ENCODE measurements at places on chromosomes 2 and 18. TPM values are rescaled to one million over a fixed set of nuclear protein-coding genes. Genes with fewer than 3 reads are reported as not detected.

The ZDBF2 gene
- total RNA-seq = 5.5 TPM

The TGFBRAP1 gene
- total RNA-seq = 33.9 TPM

The POTEC gene
- not detected for total RNA-seq

The IL1B gene
- total RNA-seq = not detected

The REG1B gene
- not detected for total RNA-seq

The ZBTB7C gene
- total RNA-seq = 59.7 TPM

The MATN3 gene
- 0.11 TPM for total RNA-seq

The NGEF gene
- 19.4 TPM for total RNA-seq

The PIEZO2 gene
- 1.8 TPM for total RNA-seq

The FOXD4L1 gene
- not detected for total RNA-seq

The AQP12B gene
- not detected for total RNA-seq

DNA sequence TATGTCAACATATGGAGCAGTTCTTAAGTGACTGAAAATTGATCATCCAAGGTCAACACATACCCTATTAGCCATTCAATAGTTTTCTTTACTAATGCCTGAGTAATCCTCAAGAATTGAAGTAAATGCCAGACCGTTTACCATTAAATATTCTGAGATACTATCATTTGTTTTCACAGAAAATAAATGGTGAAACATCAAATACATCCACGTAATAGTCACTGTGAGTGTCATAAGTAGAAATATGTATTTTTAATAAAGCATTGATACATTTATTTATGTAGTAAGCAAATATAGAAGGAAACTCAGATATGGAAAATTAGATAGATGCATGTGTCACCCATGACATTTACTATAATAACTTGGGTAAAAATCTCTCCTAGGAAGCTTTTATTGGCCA, 927.8 kb upstream of the NRXN1 start:
- DNase-seq = no peak

- DNase-seq = no peak
Measured at GRCh38 chr18:77210249-77210648, 39.4 kb upstream of the GALR1 start.

GRCh38 chr18:35345950-35346349, 1.7 kb upstream of the ZNF24 start:
- no peak for DNase-seq

GRCh38 chr18:63646936-63647335, 2.9 kb upstream of the SERPINB4 start:
- DNase-seq = no peak

- no peak for DNase-seq
Measured at GRCh38 chr18:59690996-59691395, 6.2 kb downstream of the CCBE1 start.

DNA sequence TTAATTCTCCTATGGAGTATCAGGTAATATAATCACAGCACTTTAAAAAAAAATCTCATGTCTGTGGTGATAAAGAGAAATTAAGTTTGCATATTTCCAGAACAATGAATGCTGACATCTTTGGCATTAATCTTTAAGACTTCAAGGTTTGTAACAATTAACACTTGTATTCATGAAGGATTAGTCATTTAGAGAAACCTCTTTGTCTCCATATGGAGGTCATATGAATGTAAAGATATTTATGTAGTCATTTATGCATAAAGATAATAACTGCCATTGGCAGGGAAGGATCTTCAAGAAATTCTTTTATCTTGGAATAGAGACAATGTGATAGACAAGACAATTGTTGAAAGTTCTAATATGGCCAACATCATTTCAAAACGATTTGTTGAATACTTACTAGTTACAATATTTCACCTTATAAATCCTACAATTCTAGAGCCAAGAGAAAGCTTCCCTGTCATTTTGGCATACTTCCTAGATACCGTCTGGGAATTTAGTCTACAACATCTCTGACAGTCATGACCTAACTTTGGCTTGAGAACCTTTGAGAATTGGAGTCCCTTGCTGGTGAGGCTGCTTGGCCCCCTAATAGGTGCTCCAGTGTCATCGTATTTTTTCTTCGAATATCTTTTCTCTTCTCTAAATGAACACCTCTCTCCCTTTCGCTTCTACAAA, 33.6 kb downstream of the RASGRP3 start:
- DNase-seq = no peak

GRCh38 chr2:78120275-78120674, 598.1 kb upstream of the LRRTM4 start:
- DNase-seq = no peak

DNA sequence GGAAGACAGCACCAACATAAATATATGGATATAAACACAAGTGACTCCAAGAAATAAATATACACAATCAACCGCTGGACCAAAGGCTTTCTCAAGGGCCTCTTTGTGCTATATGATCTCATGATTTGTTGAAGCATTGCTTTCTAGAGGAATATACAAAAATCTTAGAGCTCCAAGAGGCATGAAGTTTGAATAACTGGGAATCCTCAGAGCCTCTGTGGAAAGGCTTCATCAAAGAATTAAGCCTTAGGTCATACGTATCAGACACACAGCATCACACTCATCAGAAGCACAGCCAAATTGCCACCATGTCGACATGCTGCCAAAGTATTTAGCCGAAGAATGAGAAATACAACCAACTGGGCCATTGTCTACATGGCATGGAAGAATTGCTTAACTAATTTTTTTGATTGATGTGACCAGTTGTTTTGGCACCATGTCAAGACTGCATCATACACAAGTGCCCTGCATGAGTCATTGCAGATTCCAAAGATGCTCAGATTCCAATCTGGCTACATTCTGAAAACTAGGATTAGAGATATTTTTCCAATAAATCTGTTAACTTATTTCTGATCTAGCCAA, 860.6 kb upstream of the ZEB2 start:
- no peak for DNase-seq

GRCh38 chr2:105538840-105539239, 140.0 kb upstream of the FHL2 start:
- peak; percentile 9 for DNase-seq

Measured in lower leg skin (tissue), 4 donors.